ENCODE measurements at places on chromosomes 1 and 21.

DNA sequence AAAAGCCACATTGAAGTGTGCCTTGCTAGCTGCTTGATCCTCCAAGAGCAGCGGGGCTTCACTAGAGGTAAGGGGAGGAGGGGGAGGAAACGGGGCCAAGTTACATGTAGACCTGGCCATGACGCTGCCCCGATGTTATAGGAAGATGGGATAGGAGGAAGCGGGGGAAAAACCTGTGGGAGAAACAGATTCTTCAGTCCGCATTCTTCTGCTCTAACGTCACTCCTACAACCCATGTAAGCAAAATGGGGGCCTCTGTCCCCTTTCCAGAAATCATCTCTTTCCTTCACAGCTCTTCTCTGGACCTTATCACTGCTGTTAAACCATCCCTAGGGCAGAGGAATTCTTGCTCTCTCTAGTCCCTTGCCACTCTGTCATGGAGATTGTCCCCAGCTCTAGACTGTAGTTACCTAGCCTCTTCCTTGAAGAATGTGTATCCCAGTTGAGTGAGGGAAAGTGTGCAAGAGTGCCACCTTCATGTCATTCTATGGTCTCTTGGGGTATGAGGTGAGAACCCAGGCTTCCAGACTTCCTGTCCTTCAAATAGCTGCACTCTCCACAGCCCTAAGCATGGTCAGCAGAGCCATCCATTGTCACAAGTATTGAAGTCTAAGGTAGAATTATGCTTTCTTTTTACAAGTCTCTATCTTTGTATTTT lies 11.4 kb downstream of the PLEKHO1 start:
- no peak for DNase-seq

DNA sequence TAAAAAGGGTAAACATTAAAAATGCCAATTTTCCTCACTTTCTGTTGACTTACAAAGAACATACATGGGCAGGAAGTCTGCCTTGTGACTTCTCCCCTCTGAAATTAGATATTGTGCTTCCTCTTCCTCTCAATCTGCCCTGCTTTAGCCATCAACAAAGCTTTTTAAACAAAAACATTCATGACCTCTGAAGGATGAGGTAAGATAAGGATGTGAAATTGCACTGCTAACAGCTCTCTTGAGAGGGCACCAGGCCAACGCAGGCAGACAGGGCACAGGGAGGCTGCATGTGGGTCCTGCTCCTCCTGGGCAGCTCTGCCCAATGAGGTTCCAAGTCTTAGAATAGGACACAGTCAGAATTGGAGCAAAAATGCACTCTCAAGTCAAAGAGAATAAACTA lies 62.1 kb downstream of the DEGS1 start:
- DNase-seq: peak; percentile 71

GRCh38 chr1:54671985-54672608 lies 30.5 kb downstream of the MROH7 start:
- no peak for DNase-seq

DNA sequence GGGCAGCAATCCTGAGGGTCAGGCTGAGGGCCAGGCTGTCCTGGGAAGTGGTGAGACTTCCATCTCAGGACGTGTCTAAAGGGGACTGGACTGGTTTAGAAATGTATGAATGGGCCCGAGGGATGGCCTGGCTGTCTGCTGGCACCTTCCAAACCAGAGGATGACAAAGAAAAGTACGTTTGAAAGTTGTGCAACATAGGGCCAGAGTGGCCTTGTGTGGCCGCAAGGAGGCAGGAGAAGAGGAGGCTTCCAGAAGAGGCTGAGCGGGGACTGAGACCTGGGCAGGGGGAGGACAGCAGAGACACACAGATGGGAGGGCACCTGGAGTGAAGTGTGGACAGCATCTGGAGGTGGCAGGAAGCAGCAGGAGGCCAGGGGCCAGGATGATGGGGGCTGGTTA lies 2.6 kb upstream of the SYTL1 start:
- DNase-seq: no peak

DNA sequence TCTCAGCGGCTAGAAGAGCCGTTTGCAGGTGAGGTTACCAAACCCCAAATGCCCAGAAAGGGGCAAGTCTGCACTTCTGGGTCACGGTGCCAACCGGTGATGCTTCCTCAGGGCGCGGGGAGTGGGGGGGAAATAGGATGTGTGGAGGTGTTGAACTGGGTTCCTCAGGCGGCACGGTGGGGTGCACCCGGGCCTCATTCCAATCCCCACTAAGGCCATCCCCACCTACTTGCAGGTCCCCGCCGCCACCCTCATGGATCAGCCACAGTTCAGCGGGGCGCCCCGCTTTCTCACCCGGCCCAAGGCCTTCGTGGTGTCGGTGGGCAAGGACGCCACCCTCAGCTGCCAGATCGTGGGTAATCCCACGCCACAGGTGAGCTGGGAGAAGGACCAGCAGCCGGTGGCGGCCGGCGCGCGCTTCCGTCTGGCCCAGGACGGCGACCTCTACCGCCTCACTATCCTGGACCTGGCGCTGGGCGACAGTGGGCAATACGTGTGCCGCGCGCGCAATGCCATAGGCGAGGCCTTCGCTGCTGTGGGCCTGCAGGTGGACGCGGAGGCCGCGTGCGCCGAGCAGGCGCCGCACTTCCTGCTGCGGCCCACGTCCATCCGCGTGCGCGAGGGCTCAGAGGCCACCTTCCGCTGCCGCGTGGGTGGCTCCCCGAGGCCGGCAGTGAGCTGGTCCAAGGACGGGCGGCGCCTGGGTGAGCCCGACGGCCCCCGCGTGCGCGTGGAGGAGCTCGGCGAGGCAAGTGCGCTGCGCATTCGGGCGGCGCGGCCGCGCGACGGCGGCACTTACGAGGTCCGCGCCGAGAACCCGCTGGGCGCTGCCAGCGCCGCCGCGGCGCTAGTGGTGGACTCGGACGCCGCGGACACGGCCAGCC lies 3.9 kb downstream of the OBSCN start:
- DNase-seq: no peak

DNA sequence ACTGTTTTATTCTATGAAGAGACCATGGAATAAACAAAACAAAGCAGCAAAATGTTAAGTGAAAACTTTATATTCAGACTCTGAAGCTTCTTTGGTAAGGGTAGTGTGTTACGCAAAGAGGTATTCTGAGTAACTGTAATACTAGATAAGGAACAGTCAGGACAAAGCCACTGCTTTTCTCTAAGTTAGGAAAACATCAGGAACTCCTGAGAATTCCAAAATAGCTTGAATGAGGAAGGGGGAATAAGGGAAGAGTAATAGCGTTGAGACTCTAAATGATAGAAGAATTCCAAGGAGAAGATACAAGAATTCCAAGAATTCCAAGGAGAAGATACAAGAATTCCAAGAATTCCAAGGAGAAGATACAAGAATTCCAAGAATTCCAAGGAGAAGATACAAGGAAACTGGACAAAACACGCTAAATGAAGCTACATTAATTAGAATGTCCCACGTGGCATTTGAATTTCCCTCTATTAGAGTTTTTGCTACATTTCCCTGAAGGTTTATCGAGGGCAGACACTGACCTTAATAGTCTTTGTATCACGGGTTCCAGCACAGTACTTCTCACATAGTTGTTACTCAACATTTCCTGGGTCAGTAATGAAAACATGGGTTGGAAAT lies 71.5 kb downstream of the SMYD3 start:
- DNase-seq: no peak

- no peak for DNase-seq
Measured at GRCh38 chr21:36178349-36178748, 21.7 kb downstream of the DOP1B start.

- DNase-seq: no peak
Measured at GRCh38 chr1:53911442-53911841, 17.5 kb downstream of the DIO1 start.

DNA sequence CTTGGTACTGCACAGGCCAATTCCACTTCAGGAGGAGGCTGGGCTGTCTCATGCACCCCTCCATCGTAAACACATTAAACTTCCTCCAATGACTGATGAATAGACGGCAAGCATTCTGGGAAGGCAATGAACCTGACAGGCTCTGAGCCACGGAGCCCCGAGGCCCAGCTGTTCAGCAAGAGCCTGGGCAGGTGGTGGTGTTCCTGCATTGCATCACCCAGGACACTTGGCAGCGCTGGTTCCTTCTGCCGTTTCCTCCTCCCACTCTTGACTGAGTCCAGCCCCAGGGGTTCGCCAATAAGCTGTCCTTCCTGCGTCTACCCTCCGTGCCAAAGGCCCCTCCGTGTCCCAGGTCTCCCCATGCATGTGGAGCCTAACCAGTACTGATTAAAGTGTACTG lies 109.8 kb downstream of the JAK1 start:
- DNase-seq: peak; percentile 93

DNA sequence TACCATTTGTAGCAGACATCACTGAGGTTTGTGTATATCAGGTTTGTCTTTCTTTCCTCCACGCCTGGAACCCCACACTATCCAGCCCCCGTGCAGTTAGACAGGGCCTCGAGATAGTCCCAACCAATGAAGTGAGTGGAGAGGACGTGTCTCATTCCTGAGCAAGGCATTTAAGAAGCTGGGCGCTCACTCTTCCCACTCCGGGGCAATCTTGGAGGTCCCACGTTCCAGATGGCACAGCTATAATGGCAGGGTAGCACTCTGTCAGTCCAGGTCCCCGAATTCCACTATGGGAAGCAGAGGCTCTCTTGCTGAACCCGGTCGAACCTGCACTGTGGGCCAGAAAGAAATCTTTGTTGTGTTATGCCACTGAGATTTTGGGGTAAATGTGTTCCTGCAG lies 57.3 kb upstream of the CSF3R start:
- peak; percentile 14 for DNase-seq

All from sigmoid colon (tissue), 7 donors.